Bronchial smooth muscle cell (primary cell): ENCODE measurements at places on chromosomes 5 and 9. TPM values are rescaled to one million over a fixed set of nuclear protein-coding genes. Genes with fewer than 3 reads are reported as not detected.

FST gene
- total RNA-seq: 29.1 and 66.0 TPM in 2 replicates

NXNL2 gene
- total RNA-seq: 0.77 and 3.0 TPM in 2 replicates

FGF1 gene
- 0.34 and 0.47 TPM in 2 replicates for total RNA-seq

KCNIP1 gene
- total RNA-seq: not detected in 2 replicates

PCDH12 gene
- total RNA-seq: under 0.01 TPM in 1 of 2 replicates, not detected in the other

HEMGN gene
- not detected in 2 replicates for total RNA-seq

CXCL14 gene
- total RNA-seq: not detected in 2 replicates

GNA14 gene
- total RNA-seq: 0.09 and 0.16 TPM in 2 replicates

TMEM252 gene
- total RNA-seq: not detected in 2 replicates

SERF1A gene
- total RNA-seq: 0.69 and 5.0 TPM in 2 replicates

TMEM174 gene
- total RNA-seq: not detected in 2 replicates

DOLPP1 gene
- 5.4 and 6.2 TPM in 2 replicates for total RNA-seq

SIGMAR1 gene
- total RNA-seq: 34.8 and 34.9 TPM in 2 replicates

GRXCR2 gene
- not detected in 2 replicates for total RNA-seq

JAKMIP2 gene
- 0.94 and 1.3 TPM in 2 replicates for total RNA-seq

FOXI1 gene
- total RNA-seq: not detected in 2 replicates

RGS7BP gene
- total RNA-seq: not detected in 2 replicates

VCAN gene
- total RNA-seq: 388 and 432 TPM in 2 replicates

FAM151B gene
- 3.9 and 6.9 TPM in 2 replicates for total RNA-seq
